ENCODE measurements at places on chromosomes 5 and 9.

GRCh38 chr9:89014153-89014552 is 22.9 kb downstream of the S1PR3 start:
- no peak for DNase-seq
- no peak overlapping the region for H3K27ac ChIP-seq
- H3K36me3 ChIP-seq, result no peaks in the 10 kb centered on the region
- H3K27me3 ChIP-seq, result peaks cover 41% of the 10 kb centered on the region
- no peaks in the 10 kb centered on the region for H3K4me1 ChIP-seq

GRCh38 chr5:143606043-143606752 is 202.7 kb upstream of the NR3C1 start:
- peak overlapping the region; percentile 1 for H3K4me3 ChIP-seq
- no peak overlapping the region for H3K27ac ChIP-seq
- DNase-seq, result no peak
- peaks cover 2% of the 10 kb centered on the region for H3K36me3 ChIP-seq
- H3K4me1 ChIP-seq, result peaks cover 18% of the 10 kb centered on the region

- no peaks in the 10 kb centered on the region for H3K36me3 ChIP-seq
- no peak overlapping the region for H3K27ac ChIP-seq
- H3K4me1 ChIP-seq, result peaks cover 12% of the 10 kb centered on the region
- DNase-seq, result no peak
- H3K4me3 ChIP-seq, result no peak overlapping the region
- H3K27me3 ChIP-seq, result no peaks in the 10 kb centered on the region
Measured at GRCh38 chr5:32521481-32521880, 63.9 kb upstream of the SUB1 start.

DNA sequence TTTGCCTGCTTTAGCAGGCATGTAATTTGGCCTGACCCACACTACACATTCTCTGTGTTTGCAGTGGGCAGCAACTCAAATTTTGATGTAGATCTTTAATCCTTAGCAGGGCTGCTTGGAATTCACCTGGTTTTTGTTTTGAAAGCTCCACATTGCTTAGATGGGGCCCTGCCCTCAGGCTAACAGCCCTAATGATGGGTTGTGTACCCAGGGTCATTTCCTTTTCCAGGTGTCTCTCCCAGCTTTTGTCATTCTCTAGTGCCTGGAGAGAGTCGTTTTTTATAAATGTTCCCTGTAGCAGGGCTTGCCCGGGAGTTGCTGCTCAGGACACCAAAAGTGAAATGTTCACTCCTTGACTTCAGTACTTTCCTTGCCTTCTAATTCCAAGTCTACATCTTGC is 126.3 kb downstream of the TRIO start:
- peaks cover 78% of the 10 kb centered on the region for H3K27me3 ChIP-seq
- H3K4me3 ChIP-seq, result no peak overlapping the region
- peaks cover 5% of the 10 kb centered on the region for H3K36me3 ChIP-seq
- H3K27ac ChIP-seq, result no peak overlapping the region
- no peak for DNase-seq
- H3K4me1 ChIP-seq, result no peaks in the 10 kb centered on the region

DNA sequence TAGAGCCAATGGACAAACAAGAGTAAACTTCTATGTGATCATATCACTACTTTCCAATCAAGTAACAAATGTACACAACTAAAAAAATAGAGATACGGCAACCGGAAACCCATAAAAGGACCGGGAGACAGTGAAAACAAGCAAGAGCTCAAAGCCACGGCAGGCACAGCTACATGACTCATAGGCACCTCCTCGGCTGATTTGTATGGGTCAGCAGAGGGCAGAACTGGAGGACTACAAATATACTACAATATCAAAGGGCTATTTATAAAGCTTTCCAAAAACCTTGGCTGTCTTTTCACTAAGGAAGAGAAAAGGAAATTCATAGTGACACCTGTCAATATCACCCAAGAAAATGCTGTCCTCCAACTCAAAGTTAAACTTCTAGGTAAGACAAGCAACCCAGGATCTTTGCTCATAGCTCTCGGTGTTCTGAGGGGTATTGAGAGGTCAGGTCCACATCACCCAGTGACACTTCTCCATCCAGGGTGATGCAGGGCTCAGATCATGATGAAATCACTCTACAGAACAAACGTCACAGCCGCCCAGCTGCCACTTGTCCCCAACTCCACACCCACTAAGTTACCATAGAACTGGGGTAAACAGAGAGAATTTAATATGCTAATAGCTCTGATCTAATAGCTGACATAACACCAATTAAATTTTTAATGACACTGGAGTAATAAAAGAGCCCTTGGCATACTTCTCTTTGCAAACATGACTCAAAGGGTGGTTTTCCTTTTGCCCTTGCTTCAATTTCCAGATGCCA is 41.3 kb downstream of the PFDN1 start:
- H3K27ac ChIP-seq, result peak overlapping the region; percentile 82
- peaks cover 57% of the 10 kb centered on the region for H3K4me1 ChIP-seq
- H3K27me3 ChIP-seq, result no peaks in the 10 kb centered on the region
- DNase-seq, result no peak

DNA sequence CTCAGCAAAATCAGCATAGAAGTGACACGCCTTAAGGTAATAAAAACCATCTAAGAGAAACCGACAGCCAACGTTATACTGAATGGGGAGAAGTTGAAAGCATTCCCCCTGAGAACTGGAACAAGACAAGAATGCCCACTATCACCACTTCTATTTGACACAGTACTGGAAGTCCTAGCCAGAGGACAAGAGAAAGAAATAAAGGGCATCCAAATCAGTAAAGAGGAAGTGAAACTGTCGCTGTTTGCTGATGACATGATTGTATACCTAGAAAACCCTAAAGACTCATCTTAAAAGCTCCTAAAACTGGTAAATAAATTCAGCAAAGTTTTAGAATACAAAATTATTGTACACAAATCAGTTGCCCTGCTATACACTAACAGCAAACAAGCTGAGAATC is 393.3 kb downstream of the KIF4B start:
- no peaks in the 10 kb centered on the region for H3K27me3 ChIP-seq
- no peak overlapping the region for H3K4me3 ChIP-seq
- H3K4me1 ChIP-seq, result no peaks in the 10 kb centered on the region
- no peak overlapping the region for H3K27ac ChIP-seq
- no peaks in the 10 kb centered on the region for H3K36me3 ChIP-seq
- DNase-seq, result no peak

- no peak overlapping the region for H3K27ac ChIP-seq
- peaks cover 15% of the 10 kb centered on the region for H3K27me3 ChIP-seq
- H3K36me3 ChIP-seq, result no peaks in the 10 kb centered on the region
- no peak overlapping the region for H3K4me3 ChIP-seq
- H3K4me1 ChIP-seq, result no peaks in the 10 kb centered on the region
Measured at GRCh38 chr5:150593593-150593992, 46.9 kb upstream of the SYNPO start.

DNA sequence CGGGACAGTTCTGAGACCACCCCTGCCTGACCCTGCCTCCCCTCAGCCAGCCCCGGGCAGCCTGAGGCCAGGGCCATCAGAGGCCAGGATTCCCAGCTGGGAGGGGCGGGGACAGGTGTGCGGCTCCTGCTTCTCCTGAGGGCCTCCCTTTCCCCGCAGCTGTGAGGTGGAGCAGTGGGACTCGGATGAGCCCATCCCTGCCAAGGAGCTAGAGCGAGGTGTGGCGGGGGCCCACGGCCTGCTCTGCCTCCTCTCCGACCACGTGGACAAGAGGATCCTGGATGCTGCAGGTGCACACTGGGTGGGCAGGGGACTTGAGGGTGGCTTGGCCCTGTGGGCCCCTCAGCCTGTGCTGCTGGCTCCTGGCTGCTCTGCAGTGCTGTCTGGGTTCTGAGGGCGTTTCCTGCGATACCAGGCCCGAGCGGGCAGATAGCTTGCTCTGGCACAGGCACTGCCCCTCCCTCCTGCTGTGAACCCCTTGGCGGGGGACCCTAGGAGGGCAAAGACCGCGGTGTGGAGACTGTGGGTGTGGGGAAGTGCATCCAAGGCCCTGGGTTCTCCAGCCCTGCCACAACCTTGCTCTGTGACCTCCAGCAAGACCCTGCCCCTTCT is 2.3 kb downstream of the GRHPR start:
- no peaks in the 10 kb centered on the region for H3K36me3 ChIP-seq
- peaks cover 16% of the 10 kb centered on the region for H3K4me1 ChIP-seq
- H3K27me3 ChIP-seq, result no peaks in the 10 kb centered on the region
- no peak for DNase-seq
- no peak overlapping the region for H3K27ac ChIP-seq

- peaks cover 8% of the 10 kb centered on the region for H3K4me1 ChIP-seq
- peak overlapping the region; percentile 70 for H3K27ac ChIP-seq
- H3K27me3 ChIP-seq, result no peaks in the 10 kb centered on the region
- no peak overlapping the region for H3K4me3 ChIP-seq
- peaks cover 3% of the 10 kb centered on the region for H3K36me3 ChIP-seq
Measured at GRCh38 chr5:177325868-177326381, 14.2 kb upstream of the MXD3 start.

DNA sequence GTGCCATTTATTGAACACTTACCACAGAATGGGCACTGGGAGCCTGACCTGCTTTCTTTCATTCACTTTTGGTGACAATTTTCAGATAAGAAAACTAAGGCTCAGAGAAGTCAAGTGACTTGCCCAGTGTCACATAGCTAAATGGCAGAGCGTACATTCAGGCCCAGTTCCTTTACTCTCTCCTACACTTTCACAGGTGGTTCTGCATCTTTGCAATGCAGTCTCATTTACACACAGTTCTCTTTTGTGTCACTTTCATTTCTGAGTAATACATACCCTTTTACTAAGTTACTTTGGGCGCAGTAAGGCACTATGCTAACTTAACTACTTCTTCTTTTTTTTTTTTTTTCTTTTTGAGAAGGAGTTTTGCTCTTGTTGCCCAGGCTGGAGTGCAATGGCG is 8.3 kb downstream of the NFIL3 start:
- no peak overlapping the region for H3K27ac ChIP-seq
- H3K36me3 ChIP-seq, result peaks cover 4% of the 10 kb centered on the region
- no peak overlapping the region for H3K4me3 ChIP-seq
- peaks cover 10% of the 10 kb centered on the region for H3K4me1 ChIP-seq
- DNase-seq, result no peak

- H3K36me3 ChIP-seq, result peaks cover 2% of the 10 kb centered on the region
- H3K27me3 ChIP-seq, result no peaks in the 10 kb centered on the region
- no peak for DNase-seq
- H3K4me3 ChIP-seq, result no peak overlapping the region
Measured at GRCh38 chr5:95763941-95764340, 32.8 kb downstream of the RHOBTB3 start.

GRCh38 chr5:140023611-140024191 is 19.4 kb downstream of the NRG2 start:
- peaks cover 2% of the 10 kb centered on the region for H3K36me3 ChIP-seq
- no peak overlapping the region for H3K27ac ChIP-seq
- no peak for DNase-seq
- no peak overlapping the region for H3K4me3 ChIP-seq

- no peaks in the 10 kb centered on the region for H3K27me3 ChIP-seq
- no peak overlapping the region for H3K4me3 ChIP-seq
- H3K4me1 ChIP-seq, result peaks cover 3% of the 10 kb centered on the region
- no peaks in the 10 kb centered on the region for H3K36me3 ChIP-seq
- H3K27ac ChIP-seq, result no peak overlapping the region
Measured at GRCh38 chr5:138078006-138078643, 5.7 kb upstream of the WNT8A start.

- H3K27me3 ChIP-seq, result peaks cover 60% of the 10 kb centered on the region
- peaks cover 5% of the 10 kb centered on the region for H3K4me1 ChIP-seq
- no peak overlapping the region for H3K27ac ChIP-seq
- no peak overlapping the region for H3K4me3 ChIP-seq
Measured at GRCh38 chr5:154163327-154164248, 26.9 kb upstream of the GALNT10 start.

- no peaks in the 10 kb centered on the region for H3K27me3 ChIP-seq
- H3K36me3 ChIP-seq, result peaks cover 17% of the 10 kb centered on the region
- DNase-seq, result no peak
- no peak overlapping the region for H3K4me3 ChIP-seq
- H3K27ac ChIP-seq, result no peak overlapping the region
Measured at GRCh38 chr9:20771729-20772128, 87.7 kb downstream of the FOCAD start.

DNA sequence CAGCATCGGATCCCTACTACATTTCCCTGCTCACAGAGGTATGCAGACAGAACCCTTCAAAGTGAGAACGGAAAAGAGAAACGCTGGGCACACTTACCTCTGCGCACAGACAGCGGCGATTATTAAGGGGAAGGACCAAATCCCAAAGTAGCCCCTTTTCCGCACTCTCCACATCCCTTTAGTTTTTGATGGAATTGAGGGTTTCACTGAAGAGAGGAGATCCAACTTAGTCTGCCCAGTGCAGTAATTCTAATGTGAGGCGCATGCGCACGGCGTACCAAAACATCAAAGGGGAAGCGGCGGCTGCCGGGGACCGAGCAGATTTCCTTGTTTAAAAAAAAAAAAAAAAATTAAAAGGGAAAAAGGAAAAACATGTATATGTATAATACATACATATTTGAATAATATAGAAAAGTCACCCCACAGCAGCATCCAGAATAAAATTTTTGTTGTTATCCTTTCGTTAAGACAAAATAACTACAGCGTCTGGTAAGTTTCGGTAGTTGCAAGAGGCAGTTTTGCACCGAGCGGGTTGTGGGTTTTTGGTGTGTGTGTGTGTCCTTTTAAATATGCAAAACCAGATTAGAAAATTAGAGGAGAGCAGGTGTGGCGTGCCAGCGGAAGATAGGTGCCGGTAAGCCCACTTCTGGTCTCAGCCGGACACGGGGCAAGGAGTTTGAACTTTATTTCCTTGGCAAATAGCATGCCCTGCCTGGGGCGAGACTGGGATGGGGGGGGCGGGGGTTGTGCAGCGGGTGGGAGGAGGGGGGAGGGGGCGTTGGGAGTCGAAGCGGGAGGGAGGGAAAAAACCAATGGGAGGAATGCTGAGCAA is at the start of gene GABRB2:
TSS of gene GABRB2 (minus strand) at position 256 of the 832 bp plus-strand sequence. CDS start at position 174, 82 bp downstream.
- H3K27ac ChIP-seq, result no peak within 1 kb of the TSS
- no peaks in the 10 kb centered on the region for H3K4me1 ChIP-seq

DNA sequence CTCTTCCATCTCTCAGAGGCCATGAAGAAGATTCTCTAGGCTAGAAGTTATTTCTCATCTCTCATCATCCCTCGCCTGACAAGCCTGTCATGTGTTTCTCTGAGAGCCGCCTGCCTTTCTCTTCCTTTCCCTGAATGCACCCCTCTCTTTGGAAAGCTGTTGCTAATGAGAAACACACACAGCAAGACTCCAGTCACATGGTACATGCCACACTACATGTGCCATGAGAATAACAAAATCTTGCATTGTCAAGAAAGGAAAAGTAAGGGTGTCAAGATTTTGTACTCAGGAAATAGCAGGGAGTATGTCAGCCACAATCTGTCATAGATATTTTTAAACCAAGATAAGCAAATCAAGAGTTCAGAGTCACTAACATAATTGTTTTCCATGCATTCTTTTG is 8.9 kb downstream of the AGXT2 start:
- H3K4me1 ChIP-seq, result no peaks in the 10 kb centered on the region
- peaks cover 76% of the 10 kb centered on the region for H3K27me3 ChIP-seq
- no peak for DNase-seq
- no peak overlapping the region for H3K4me3 ChIP-seq
- no peak overlapping the region for H3K27ac ChIP-seq
- H3K36me3 ChIP-seq, result no peaks in the 10 kb centered on the region
